ENCODE measurements at places on chromosomes 13 and 19.
A peak's percentile ranks its signal among the peaks of the same experiment; 100 is the strongest.

GRCh38 chr13:29908416-29909080 lies 58.1 kb upstream of the UBL3 start:
- DNase-seq, result no peak

DNA sequence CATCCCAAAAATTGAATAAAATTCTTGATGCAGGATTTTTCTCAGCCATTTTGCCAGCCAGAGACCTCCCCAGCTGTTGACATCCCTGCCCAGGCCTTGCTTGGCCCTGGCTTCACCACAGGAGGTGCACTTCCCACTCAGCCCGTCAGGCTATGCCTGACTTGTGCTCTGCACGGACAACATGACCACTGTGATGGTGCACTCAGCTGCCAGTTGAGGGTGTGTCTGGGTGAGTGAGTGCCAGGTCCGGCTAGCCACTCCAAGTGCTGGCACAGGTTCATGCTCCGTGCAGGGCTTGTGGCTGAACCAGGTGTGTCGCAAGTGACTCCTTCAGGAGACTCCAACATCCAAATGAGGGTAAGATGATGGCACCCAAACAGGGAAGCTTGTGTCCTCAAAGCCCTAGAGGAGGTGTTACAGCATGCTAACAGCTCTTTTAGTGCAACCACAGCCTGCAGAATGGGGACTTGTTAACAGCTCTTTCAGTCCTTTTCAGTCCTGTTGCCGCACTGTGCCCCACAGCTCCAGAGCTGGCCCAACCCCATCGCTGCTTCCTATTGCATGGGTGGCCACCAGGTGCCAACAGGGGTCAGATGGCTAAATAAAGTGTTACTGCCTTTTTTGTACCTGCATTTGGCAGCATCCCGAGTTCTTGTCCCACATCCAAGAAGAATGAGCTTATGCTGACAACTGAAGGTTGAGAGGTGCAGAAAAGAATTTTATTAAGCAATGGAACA lies 380.7 kb downstream of the SLITRK5 start:
- no peak for DNase-seq

GRCh38 chr13:77876176-77876575 lies 42.5 kb downstream of the EDNRB start:
- DNase-seq, result no peak

DNA sequence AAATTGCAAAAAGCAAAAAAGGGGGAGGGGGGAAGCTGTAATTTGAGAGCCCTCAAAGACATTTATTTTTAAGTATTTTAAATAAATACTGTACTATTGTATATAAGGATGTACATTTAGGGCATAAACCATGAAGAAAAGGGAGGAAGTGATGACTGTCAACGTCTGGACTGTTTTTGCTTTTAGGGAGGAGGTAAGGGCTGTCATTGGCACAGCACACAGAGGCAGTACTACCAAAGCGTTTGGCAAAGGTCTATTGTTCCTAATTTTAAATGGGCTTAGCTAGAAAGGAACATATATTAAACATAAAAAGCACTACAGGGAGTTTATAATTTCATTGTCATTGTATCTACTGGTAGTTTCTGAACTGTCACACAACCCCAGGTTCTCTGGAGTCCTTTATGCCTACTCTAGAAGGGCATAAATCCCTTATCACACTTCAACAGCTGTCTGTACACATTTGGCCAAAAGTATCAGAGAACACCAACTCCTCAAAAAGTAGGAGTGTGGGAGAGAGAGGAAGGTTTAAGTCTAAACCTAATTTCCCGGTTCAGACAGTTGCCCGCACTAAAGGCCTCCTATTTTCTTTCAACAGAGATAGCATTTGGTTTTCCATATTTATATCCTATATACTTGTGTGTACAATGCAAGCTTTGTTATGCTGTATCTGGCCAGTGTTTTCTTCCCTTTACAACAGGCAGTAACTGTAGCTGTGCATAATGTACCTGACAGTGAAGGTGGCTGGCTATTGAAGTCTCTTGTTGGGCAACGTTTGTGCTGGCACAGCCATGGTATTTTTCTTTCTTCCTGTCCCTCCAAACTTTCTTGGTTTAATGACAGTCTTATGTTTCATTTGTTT lies 406.2 kb downstream of the KLF5 start:
- DNase-seq, result no peak

GRCh38 chr13:40670307-40670706 lies 3.9 kb upstream of the FOXO1 start:
- DNase-seq, result no peak

GRCh38 chr19:13978351-13979243 lies 26.3 kb downstream of the DCAF15 start:
- no peak for DNase-seq

GRCh38 chr19:16778796-16779411 lies 50.3 kb upstream of the SIN3B start:
- peak; percentile 7 for DNase-seq

- no peak for DNase-seq
These were observed 39.1 kb downstream of the USP12 start for GRCh38 chr13:27132538-27132937.

- no peak for DNase-seq
These were observed 421.4 kb downstream of the COG6 start for GRCh38 chr13:40076765-40077362.

- DNase-seq, result no peak
These were observed 25.1 kb upstream of the PEPD start for GRCh38 chr19:33546656-33547055.

DNA sequence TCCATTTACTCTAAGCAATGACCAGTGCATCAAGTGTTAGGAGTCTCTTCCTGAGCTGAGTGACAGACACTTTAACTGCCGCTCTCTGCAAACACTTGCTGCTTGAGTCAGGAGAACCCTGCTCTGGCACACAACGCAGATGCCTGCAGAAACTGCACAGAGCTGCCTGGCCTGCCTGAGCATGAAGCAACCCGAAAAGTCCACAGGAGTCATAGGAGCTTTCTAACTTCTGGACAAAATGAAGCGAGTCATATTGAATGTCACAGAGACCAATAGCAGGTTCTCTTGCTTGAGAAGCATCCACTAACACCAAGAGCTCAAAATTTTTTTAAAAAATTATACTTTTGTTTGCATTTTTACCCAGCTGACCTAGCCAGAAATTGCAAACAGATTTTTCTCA lies 232.4 kb downstream of the LHFPL6 start:
- DNase-seq, result no peak

GRCh38 chr19:45156751-45157150 lies 4.0 kb downstream of the NKPD1 start:
- no peak for DNase-seq

DNA sequence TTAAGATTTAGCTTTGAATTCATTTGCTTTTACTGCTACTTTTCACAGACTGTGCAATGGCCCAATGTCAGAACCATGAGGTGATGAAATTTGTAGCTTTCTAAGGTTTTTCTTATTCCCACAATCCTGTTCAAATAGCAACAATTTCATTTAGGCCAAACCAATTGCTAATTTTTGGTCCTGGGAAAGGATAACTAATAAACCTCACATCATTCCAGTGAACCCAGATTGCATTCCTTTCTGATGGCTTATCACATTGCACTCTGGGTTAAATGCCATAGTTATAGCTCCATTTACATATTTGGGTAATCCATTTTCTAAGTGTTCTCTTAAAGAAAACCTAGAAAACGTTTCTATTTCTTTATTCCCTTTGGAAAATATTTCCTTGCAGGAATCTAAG lies 22.9 kb upstream of the POMP start:
- DNase-seq, result no peak

DNA sequence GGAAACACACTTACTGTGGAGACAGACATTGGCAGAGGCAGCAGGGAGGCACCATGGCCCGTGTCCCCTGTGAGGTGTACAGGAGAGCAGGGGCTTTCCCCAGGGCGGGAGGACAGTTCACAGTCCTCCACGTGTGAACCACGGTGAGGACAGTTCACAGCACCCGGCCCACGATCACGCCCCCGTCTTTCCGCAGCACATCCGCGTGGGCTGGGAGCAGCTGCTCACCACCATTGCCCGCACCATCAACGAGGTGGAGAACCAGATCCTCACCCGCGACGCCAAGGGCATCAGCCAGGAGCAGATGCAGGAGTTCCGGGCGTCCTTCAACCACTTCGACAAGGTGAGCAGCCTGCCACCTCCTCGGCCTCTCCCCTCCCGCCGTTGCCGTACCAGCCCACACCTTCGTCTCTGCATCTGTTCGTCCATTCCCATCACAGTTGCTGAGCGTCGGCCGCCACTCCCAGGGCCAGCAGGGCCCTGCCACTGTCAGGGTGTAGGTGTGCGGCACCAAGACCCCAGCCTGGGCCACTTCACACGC lies 17.4 kb downstream of the CAPN12 start:
- DNase-seq, result no peak

DNA sequence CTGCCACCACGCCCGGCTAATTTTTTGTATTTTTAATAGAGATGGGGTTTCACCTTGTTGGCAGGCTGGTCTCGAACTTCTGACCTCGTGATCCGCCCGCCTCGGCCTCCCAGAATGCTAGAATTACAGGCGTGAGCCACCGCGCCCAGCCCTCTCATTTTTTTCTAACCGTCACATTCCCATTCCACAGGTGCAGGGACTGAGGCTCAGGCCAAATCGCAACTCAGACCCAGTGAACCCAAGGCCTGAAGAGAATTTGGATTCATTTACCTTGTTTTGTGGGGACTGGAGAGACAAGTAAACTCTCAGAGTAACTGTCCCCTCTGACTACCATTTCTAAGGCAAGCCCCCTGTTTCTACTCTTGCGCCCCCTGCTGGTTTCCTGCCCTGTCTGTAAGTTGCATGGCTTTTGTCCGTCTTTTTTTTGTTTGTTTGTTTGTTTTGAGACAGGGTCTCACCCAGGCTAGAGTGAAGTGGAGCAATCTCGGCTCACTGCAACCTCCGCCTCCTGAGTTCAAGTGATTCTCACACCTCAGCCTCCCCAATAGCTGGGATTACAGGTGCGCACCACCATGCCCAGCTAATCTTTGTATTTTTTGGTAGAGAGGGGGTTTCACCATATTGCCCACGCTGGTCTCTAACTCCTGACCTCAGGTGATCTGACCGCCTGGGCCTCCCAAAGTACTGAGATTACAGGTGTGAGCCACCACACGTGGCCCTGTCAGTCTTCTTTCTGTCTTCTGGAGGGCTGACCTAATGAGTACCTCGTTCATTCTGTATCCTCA lies 2.3 kb upstream of the STRN4 start:
- peak; percentile 62 for DNase-seq

- no peak for DNase-seq
These were observed 18.5 kb downstream of the POU2F2 start for GRCh38 chr19:42113641-42114348.

GRCh38 chr19:18269070-18269723 lies 5.1 kb downstream of the IQCN start:
- no peak for DNase-seq

DNA sequence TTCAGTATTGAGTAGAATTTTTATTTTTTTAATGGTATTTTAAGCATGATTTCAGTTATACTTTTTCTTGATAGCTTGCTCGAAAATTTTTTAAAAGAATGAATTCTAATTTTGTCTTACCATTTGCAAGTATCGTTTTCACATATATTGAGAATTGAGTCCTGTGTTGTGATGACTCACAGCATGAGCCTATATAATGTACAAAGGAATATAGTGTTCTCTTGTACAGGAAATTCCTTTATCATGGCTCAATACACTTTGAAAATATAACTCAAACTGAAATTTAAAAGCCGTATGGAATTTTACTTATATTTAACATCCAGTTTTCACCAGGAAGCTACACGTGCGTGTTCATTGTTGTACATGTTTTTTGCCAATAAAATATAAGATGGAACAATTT lies 161.1 kb upstream of the TMTC4 start:
- DNase-seq, result no peak

- DNase-seq, result no peak
These were observed 28.6 kb upstream of the PNMA8B start for GRCh38 chr19:46524308-46524707.

DNA sequence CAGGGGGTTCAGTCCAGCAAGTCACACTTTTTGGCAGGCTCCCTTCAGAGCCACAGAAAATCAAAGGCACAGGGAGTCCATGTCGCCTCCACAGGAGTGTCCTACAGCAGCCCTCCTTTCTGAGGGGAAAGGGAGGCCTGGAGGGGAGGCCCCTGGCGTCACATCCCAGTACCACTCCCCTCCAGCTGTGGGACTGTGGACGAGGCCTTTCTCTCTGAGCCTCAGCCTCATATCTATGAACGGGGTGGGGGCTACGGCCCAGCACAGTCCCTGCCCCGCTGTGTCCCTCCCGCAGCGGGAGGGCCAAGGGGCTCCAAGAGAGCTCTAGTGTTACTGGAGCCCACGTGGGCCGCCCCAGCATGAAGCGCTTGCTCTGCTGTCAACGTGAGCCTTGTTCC lies 23.8 kb downstream of the PEPD start:
- no peak for DNase-seq

DNA sequence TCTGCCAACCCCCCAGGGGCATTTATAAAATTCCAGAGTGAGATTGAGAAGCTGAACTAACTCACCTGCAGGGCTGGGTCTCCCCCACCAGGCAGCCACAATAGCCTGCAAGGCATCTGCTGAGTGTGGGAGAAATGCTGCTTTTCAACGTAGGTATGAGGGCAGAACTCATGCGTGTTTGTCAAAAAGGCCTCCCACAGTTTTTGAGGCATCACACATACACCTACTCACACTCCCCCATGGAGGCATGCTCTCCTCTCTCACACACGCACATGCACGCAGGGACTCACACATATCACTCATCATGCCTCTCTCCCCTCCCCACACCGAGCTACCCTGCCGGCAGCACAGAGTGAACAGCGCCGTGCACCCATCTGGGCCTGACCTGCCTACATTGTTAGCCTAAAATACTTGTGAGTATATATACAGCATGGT lies 390.5 kb downstream of the FGF9 start:
- DNase-seq, result peak; percentile 22

DNA sequence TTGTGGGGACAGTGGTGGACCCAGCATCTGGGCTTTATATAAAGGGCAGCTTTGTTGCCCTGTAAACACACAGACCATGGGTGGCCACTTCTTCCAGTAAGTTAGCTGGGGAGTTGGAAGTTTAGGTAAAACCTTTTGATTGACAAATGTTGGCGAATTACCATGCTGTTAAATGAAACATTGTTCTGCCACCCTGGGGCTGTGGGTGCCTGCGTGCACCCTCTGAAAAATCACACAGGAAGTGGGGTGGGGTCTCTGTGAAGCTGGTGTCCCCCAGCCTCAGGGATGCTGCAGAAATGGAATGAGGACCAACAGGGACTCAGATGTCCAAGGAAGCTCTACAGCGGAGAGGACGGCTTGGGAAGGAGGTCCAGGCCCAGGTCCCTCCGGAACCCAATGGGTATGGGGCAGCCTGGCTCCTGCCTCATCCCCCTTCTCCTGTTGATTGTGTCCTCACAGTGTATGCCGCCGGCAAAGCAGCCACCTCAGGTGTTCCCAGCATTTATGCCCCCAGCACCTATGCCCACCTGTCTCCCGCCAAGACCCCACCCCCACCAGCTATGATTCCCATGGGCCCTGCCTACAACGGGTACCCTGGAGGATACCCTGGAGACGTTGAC lies 2.8 kb upstream of the USF2 start:
- no peak for DNase-seq

DNA sequence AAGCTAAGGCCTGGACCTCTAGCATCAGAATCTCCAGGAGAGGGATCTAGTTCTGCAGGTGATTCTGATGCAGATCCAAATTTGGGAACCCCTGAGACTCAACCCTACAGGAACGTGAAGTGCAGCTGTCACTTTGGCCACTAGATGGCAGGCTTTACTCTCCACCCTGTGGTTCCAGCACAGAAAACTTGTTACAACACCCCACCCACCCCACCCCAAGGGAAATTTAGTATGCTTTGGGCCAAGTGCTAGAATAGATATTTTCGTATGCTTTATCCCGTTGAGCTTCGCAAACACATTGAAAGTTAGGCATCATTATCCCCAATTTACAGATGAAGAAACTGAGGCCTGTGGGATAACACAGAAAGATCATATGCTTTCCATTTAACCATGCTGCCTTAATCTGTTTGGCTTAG lies 232.0 kb downstream of the B3GLCT start:
- DNase-seq, result peak; percentile 27

Measured in stimulated activated CD4-positive, alpha-beta T cell treated with anti-CD3 and anti-CD28 coated beads, TNF-alpha, amount 100 ng/mL, for 24 hours (primary cell).